Lower lobe of right lung (tissue), 2 donors: ENCODE measurements at places on chromosomes 11 and 22. TPM values are rescaled to one million over a fixed set of nuclear protein-coding genes. Genes with fewer than 3 reads are reported as not detected.

Gene KRTAP5-10
- total RNA-seq = not detected

GRCh38 chr22:28029201-28029948, 110.3 kb upstream of the PITPNB start:
- peak; percentile 61 for DNase-seq

DNA sequence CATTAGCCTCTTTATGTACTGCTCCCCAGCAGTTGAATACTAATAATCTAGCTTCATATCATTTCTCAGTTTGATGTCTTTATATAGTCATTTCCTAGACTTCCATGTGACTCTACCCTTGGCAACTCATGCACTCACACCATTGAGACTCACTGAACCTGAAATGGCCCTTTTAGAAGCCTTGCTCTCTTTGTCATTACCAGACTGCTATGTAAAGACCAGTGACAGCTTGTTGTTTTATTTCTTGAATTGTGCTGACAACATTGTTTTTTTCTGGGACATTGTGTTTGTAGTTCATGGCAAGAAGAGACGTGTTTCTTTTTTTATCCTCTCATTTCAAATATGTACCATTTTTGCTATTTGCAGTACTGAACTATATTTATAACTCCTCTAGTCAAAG, 256.5 kb downstream of the CNTN5 start:
- no peak for DNase-seq

Gene MMP8
- total RNA-seq = 0.44 TPM

DNA sequence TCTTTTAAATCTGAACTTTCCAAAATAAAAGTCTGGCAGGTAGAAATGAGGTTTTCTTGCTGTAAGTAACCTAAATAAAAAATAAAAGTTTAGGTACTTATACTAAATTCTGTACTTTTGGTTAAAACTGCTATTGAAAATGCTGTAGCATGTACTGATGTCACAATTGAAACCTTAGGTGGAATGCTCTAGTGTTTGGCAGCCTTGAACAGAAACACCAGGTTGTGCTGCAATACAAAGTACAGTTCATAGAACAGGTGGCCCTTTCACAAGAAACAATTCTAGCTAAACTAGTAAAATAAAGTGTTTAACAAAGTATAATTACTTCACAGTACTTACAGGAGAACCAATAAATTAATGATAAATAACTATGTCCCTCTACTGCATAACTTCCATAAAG, 25.1 kb downstream of the NPAT start:
- no peak for DNase-seq

- DNase-seq = peak; percentile 20
Measured at GRCh38 chr11:119803139-119803538, 74.1 kb upstream of the NECTIN1 start.

GRCh38 chr11:76672431-76673175, 2.1 kb upstream of the LRRC32 start:
- no peak for DNase-seq

GRCh38 chr11:38814670-38815069, 2216.6 kb upstream of the RAG2 start:
- no peak for DNase-seq

DNA sequence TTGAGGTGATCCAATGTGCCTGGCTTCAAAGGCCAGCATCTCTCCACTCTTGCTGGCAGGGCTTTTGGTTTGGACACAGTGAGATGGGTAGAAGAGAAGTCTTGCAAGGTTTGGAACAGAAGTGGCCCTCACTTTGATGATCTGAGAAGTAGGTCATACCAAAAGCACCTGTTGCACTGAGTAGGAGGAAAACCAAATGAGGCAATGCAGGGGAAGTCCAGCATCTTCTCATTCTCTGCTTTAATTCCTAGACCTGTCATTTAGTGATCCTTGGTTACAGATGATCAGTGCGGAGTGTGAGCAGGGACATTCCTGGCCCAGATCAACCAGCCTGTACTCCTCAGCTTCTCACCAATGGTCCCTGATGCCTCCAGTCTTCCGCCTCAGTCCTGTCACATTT, 990.5 kb downstream of the OPCML start:
- no peak for DNase-seq

DNA sequence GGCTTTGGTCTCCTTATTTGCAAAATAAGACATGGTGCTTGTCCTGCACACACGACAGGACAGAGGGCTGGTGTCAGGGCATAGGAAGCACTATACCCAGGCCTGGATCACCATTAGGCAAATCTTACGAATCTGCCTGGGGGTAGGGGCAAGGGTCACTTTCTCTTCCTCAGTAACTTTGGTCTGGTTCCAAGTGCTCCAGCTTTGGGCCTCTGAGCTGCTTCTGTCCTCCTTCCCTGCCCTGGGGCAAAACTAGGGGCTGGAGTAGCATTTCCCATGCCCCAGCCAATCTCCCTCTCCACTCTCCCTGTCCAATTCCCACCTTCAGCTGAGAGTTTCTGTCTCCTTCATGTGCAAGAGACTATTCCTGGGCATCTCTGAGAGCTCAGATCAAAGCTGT, 123.7 kb upstream of the NECTIN1 start:
- DNase-seq = no peak

Gene GSTT2B
- total RNA-seq = 7.3 TPM
